ENCODE measurements at places on chromosomes 1 and 21. TPM values are rescaled to one million over a fixed set of nuclear protein-coding genes. Genes with fewer than 3 reads are reported as not detected.

Gene MRPL9
- 53.4 TPM for total RNA-seq

Gene ZBTB8B
- total RNA-seq: 0.02 TPM

Gene FCAMR
- total RNA-seq: not detected

Gene PRELP
- 18.1 TPM for total RNA-seq

Gene HES3
- total RNA-seq: not detected

Gene DISP3
- total RNA-seq: 0.21 TPM

Gene NBPF6
- total RNA-seq: not detected

Gene LENEP
- not detected for total RNA-seq

Gene PIGR
- not detected for total RNA-seq

Gene CRYBG2
- total RNA-seq: not detected

Gene HSD3B1
- not detected for total RNA-seq

Gene PDZK1
- not detected for total RNA-seq

DNA sequence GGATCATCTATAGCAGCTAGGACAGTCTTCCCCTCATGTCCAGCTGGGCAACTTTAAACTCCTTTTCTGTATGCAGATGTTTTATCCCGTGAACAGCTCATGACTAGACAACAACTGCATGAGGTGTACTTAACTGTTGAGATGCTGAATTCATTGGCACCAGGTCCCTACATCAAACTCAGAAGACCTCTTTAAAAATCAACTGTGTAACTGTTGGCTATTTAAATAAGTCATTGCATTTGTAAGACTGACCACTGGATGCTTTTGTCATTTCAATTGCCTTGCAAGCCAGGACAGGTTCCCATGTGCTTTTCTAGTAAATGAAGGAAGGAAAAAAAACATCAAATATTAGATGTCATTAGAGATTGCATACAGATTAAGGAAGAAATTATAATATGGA, 28.3 kb upstream of the GORAB start:
- no peak overlapping the region for H3K27ac ChIP-seq
- H3K27me3 ChIP-seq: no peaks in the 10 kb centered on the region
- H3K4me1 ChIP-seq: no peaks in the 10 kb centered on the region
- H3K36me3 ChIP-seq: no peaks in the 10 kb centered on the region
- no peak for DNase-seq

- no peaks in the 10 kb centered on the region for H3K27me3 ChIP-seq
- H3K4me1 ChIP-seq: peaks cover 11% of the 10 kb centered on the region
- H3K27ac ChIP-seq: peak overlapping the region; percentile 90
- no peaks in the 10 kb centered on the region for H3K36me3 ChIP-seq
- DNase-seq: no peak
- no peak overlapping the region for H3K4me3 ChIP-seq
Measured at GRCh38 chr1:180539136-180539535, 19.6 kb upstream of the OVAAL start.

- H3K27ac ChIP-seq: no peak overlapping the region
- H3K4me1 ChIP-seq: no peaks in the 10 kb centered on the region
- H3K27me3 ChIP-seq: peaks cover 2% of the 10 kb centered on the region
Measured at GRCh38 chr1:56963667-56964066, 2.1 kb downstream of the C8B start.

GRCh38 chr1:160017592-160017991, 14.2 kb downstream of the PIGM start:
- no peak overlapping the region for H3K4me3 ChIP-seq
- DNase-seq: no peak
- H3K36me3 ChIP-seq: no peaks in the 10 kb centered on the region
- H3K27me3 ChIP-seq: no peaks in the 10 kb centered on the region
- H3K4me1 ChIP-seq: no peaks in the 10 kb centered on the region

- no peak overlapping the region for H3K4me3 ChIP-seq
- DNase-seq: no peak
Measured at GRCh38 chr1:175894581-175894980, 151.2 kb upstream of the TNR start.

GRCh38 chr1:221101807-221102605, 222.8 kb downstream of the HLX start:
- no peaks in the 10 kb centered on the region for H3K4me1 ChIP-seq
- no peaks in the 10 kb centered on the region for H3K27me3 ChIP-seq
- H3K36me3 ChIP-seq: no peaks in the 10 kb centered on the region
- no peak for DNase-seq
- no peak overlapping the region for H3K4me3 ChIP-seq

GRCh38 chr1:103948526-103948925, 198.8 kb downstream of the AMY1C start:
- H3K4me3 ChIP-seq: no peak overlapping the region
- no peaks in the 10 kb centered on the region for H3K27me3 ChIP-seq
- no peaks in the 10 kb centered on the region for H3K36me3 ChIP-seq
- no peak for DNase-seq

DNA sequence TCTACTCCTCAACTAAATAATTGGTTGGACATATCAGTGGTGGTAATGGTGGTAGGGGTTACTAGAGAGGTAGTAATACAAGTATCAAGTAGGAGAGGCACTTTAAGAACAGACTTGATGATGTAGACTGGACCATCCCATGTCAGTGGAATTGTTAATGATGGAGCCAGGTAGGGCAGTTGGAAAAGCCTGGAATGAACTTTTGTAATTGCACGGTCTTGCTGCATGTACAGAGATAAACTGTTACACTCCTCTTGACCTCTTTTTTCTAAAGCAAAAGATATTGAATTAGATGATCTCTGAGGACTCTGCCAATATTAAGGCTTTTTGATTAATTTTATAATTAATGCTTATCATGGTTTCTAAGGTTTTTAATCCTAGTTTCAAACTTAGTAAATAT, 5.8 kb downstream of the HMGCS2 start:
- no peak overlapping the region for H3K4me3 ChIP-seq
- H3K36me3 ChIP-seq: no peaks in the 10 kb centered on the region
- no peak overlapping the region for H3K27ac ChIP-seq
- H3K27me3 ChIP-seq: no peaks in the 10 kb centered on the region

- H3K27me3 ChIP-seq: no peaks in the 10 kb centered on the region
- H3K36me3 ChIP-seq: no peaks in the 10 kb centered on the region
- no peak overlapping the region for H3K4me3 ChIP-seq
- no peaks in the 10 kb centered on the region for H3K4me1 ChIP-seq
Measured at GRCh38 chr21:27648560-27648959, 681.7 kb upstream of the ADAMTS5 start.

GRCh38 chr1:151510614-151510956, 602 bp upstream of the CGN start:
- no peak for DNase-seq
- H3K27me3 ChIP-seq: peaks cover 47% of the 10 kb centered on the region

DNA sequence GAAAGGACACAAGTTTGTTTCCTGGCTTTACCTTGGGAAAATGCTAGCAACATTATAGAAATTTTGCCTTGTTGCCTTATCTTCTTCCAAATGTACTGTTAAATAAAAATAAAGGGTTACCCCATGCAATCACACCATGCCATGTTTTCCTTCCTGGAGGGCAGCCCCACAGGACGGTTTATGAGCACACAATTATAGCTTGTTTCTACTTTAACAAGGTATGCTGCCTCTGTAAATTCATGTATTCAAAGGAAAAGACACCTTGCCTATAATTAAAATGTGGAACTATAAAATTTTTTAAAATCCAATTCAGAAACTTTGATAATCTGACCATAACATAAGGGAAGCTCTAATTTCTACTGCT, 63.4 kb downstream of the CAPN2 start:
- no peak overlapping the region for H3K4me3 ChIP-seq
- peaks cover 11% of the 10 kb centered on the region for H3K4me1 ChIP-seq
- H3K36me3 ChIP-seq: peaks cover 91% of the 10 kb centered on the region
- no peak for DNase-seq

- H3K27me3 ChIP-seq: peaks cover 14% of the 10 kb centered on the region
- H3K4me1 ChIP-seq: peaks cover 51% of the 10 kb centered on the region
- no peak overlapping the region for H3K27ac ChIP-seq
- no peak overlapping the region for H3K4me3 ChIP-seq
- H3K36me3 ChIP-seq: no peaks in the 10 kb centered on the region
Measured at GRCh38 chr1:30780409-30780808, 22.8 kb upstream of the LAPTM5 start.

DNA sequence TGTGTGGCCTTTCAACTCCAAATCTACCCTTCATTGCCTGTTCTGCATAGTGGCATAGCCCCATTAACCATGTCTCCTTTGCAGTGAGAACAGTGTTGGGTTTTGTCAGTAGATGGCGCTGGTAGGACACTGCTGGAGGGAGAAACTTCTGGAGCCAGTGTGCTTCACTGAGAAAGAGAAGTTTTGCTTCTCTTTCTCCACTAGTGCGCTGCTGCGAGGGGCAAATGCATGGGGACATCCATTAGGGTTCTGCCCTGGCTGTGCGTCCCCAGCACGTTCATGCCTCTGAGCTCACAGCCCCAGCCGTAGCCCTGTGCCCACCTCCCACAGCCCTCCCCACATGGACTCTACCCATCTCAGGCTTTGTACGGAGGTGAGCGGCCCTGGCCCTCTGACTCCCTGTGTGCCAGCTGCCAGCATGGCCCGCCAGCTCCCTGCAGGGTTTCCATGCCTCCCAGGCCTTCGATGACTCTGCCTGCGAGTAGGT, 53.1 kb downstream of the RIMS3 start:
- H3K4me3 ChIP-seq: no peak overlapping the region
- H3K27ac ChIP-seq: no peak overlapping the region
- H3K4me1 ChIP-seq: no peaks in the 10 kb centered on the region
- no peaks in the 10 kb centered on the region for H3K36me3 ChIP-seq

- no peak for DNase-seq
- H3K4me3 ChIP-seq: no peak overlapping the region
- no peaks in the 10 kb centered on the region for H3K27me3 ChIP-seq
- no peak overlapping the region for H3K27ac ChIP-seq
Measured at GRCh38 chr1:75058424-75058823, 75.8 kb upstream of the LHX8 start.

- no peak for DNase-seq
- no peaks in the 10 kb centered on the region for H3K36me3 ChIP-seq
- H3K4me3 ChIP-seq: peak overlapping the region; percentile 51
- peaks cover 12% of the 10 kb centered on the region for H3K4me1 ChIP-seq
Measured at GRCh38 chr1:24186711-24186992, 437 bp downstream of the IFNLR1 start.

DNA sequence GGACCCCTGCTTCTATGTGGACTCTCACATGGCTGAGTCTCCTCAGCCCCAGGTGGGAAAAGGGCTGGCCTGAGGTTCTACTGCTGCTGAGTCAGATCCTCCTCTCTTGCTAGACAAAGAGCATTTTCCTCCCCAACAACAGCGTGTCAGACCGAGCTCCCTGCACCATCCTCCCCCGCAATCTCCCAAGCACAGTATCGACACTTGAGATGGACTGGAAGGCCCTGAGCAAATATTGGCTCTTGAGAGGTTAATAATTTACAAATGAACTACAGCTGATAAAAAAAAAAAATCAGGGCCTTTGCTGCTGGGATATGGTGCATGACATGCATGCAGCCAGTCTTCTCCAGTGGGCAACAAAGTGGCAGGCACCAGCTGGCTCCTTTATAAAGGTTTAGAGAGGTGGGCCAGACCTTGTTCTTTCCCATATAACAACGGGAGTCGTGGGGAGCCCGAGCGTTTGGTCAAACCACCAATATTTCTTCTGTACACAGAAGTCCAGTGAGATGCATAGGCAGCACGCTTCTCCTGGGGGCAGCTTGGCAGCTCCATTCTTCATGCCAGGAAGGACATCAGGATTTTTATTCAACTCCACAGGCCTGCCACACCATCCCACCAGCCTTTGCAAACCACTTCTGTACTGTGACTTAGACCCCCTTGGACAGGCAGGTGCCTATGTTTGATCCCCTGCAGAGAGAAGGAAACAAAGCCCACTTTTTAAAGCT, 55.4 kb upstream of the CAMK1G start:
- no peak overlapping the region for H3K4me3 ChIP-seq
- H3K36me3 ChIP-seq: no peaks in the 10 kb centered on the region
- no peak for DNase-seq
- no peaks in the 10 kb centered on the region for H3K4me1 ChIP-seq

- H3K27ac ChIP-seq: no peak overlapping the region
- peaks cover 10% of the 10 kb centered on the region for H3K27me3 ChIP-seq
- DNase-seq: no peak
- no peaks in the 10 kb centered on the region for H3K36me3 ChIP-seq
- no peaks in the 10 kb centered on the region for H3K4me1 ChIP-seq
Measured at GRCh38 chr21:35824136-35824535, 236.2 kb downstream of the SETD4 start.

- no peaks in the 10 kb centered on the region for H3K27me3 ChIP-seq
- peaks cover 18% of the 10 kb centered on the region for H3K36me3 ChIP-seq
- H3K4me3 ChIP-seq: peak within 1 kb of the TSS; percentile 68
Measured at GRCh38 chr1:6205849-6206519, at the start of gene RNF207. Gene RNF207 (plus strand): TSS chr1:6206119. CDS start chr1:6206536, 417 bp downstream.

GRCh38 chr21:44730951-44731579, 19.7 kb upstream of the TSPEAR start:
- H3K27me3 ChIP-seq: peaks cover 29% of the 10 kb centered on the region
- DNase-seq: no peak
- no peaks in the 10 kb centered on the region for H3K4me1 ChIP-seq
- H3K4me3 ChIP-seq: no peak overlapping the region

DNA sequence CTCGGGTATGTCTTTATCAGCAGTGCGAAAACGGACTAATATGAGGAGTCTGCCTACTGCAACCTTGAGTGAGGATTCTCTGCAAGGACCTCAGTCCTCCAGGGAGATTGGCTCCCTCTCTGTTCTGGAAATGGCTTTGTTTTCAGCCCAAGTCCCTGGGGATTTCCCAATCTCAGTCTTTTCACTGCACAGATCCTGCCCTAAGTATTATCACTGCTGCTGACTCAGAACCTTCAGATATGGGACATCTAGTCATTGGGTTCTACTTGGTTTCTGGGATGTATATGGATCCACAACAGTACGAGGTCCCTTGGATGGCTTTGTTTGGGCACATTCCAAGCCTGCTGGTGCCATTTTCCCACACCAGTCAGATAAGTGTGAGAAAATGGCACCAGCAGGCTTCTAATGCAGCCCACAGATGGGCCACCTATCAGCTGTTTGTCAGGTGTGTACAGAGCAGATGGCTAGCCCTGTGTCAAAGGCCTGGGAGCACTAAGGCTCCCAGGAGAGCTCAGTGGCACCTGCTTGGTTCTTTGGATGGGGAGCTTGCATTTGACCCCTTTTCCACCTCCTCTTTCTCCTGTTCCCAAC, 27.4 kb downstream of the ELF3 start:
- no peaks in the 10 kb centered on the region for H3K27me3 ChIP-seq
- no peak for DNase-seq
- no peak overlapping the region for H3K27ac ChIP-seq
- no peaks in the 10 kb centered on the region for H3K4me1 ChIP-seq
- no peaks in the 10 kb centered on the region for H3K36me3 ChIP-seq
- no peak overlapping the region for H3K4me3 ChIP-seq

GRCh38 chr1:30759718-30760281, 2.2 kb upstream of the LAPTM5 start:
- H3K27ac ChIP-seq: no peak overlapping the region
- peaks cover 17% of the 10 kb centered on the region for H3K4me1 ChIP-seq
